ENCODE measurements at places on chromosomes 13 and 19.

DNA sequence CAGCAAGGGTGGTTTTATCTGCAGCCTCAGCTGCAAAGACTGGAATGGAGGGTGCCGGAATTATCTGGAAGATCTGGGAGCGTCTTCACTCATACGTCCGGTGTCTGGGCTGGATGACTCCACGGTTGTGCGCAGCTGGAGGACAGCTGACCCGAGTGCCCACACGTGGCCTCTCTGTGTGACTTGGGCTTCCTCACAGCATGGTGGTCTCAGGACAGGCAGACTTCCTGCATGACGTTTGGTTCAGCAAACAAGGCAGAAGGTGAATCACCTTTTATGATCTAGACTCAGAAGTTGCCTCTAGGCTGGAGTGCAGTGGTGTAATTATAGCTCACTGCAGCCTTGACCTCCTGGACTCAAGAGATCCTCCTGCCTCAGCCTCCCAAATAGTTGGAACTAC, 33.2 kb downstream of the CACNG6 start:
- DNase-seq = no peak

- no peak for DNase-seq
These were observed 11.2 kb upstream of the ZNF681 start for GRCh38 chr19:23769691-23770468.

DNA sequence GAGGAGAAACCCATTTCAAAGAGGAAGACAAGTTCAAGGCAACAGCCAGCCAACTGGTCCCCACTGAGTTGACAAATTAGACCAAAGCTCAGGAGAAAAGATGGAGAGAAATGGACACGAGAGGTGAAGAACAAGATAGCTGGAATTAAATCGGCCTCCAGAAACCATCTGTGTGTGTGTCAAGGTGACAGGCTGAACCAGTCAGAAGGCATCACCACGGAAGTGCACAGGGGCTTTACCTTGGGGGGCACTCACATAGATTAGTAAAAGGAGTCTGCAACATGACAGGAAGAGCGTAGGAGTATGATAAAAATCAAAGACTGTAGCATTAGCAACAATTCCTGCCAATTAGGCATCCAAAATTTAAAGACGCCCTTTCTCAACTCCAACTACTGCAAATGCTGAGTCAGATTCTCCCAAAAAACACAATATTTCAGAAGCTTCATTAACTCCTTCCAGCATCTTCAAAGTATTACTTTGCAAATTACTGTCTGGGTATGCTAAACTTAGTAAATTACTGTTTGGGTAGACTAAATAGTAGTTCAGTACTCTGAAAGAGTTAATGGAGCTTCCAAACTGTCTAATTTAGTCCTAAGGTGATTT, 66.2 kb downstream of the FOXO1 start:
- peak; percentile 76 for DNase-seq

DNA sequence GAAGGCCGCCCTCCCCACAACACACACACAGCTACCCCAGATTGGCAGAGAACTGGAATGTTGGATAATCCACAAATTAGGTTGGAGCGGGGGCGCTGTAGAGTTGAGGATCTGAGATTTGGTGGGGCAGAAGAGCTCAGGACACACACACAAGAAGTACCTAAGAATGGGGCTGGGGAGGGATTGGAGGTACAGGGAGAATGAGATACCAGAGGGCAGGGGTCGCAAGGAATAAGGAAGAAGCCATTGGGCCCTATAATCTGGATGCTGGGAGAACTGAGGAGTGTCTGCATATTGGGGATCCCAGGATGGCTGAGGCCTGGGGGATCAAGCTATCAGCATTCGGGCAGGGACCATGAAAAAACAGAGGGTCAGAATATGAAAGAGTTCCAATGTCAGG, 11.5 kb downstream of the SYT3 start:
- DNase-seq = no peak

GRCh38 chr19:53927739-53928138, 18.7 kb downstream of the CACNG7 start:
- DNase-seq = peak; percentile 56

DNA sequence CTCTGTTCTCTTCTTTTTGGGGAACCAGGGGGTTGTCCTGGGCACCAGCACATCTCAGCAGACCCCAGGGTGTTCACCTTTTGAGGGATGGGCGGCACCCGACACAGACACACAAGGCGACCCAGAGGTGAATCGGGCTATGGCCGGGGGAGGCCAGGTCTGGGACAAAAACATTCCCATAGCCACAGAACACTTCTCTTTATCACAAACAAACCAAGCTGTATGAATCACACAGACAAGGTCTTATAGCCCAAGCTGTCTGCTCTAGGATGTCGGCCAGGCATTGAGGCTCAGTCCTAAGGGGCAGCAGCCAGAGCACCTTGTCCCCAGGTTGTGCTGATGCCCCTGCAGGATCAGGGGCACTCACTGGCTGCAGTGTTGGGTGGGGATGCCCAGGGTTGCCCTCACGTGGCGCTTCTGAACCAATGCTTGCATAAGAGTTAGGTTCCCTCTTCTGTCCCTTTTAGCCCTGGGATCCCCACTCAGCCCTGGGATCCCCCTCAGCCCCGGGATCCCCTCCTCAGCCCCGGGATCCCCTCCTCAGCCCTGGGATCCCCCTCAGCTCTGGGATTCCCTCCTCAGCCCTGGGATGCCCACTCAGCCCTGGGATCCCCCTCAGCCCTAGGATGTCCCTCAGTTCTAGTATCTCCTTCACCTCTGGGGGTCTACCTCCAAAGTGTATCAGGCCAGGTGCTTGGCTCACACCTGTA, 26.9 kb downstream of the MAU2 start:
- DNase-seq = no peak

- no peak for DNase-seq
These were observed 6.4 kb upstream of the LILRA1 start for GRCh38 chr19:54587026-54587425.

- DNase-seq = no peak
These were observed 51.8 kb downstream of the F2RL3 start for GRCh38 chr19:16940626-16941025.

All from CD8-positive, alpha-beta T cell (primary cell).